CD4-positive, alpha-beta T cell treated with Interleukin-1 beta for 1 hour (primary cell): ENCODE measurements at places on chromosomes 5 and 9.
A peak's percentile ranks its signal among the peaks of the same experiment; 100 is the strongest.

DNA sequence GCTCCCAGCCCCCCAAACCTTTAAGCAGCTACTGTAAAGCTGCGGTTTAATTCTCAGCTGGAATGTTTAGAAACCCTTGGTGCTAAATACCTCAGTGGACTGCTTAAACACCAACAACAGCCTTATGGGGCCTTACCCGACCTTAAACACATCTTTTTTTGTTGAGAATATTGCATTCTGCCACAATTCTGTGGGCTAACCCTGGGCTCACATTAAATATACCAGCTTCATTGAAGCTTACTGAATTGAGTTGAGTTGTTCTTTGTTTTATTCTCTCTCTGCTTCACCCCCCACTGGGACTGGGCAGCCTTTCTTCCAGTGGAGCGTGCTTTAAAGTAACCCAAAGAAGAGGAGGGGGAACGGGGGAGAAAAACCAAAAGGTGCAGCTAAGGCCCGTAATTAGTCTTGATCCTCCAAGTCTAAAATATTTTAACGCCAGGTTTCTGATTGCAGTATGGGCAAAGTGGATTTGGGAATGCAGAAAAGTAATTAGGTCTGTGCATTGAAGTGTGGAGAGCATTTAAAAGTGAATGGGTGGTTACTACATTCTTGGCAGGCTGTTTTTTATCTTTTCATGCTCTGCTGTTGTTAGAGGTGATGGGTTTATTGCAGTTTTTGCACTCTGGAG lies 281.2 kb downstream of the NR2F1-AS1 start:
- DNase-seq = no peak

- DNase-seq = no peak
Measured at GRCh38 chr9:8569823-8570222, 770.2 kb upstream of the DMAC1 start.

- no peak for DNase-seq
Measured at GRCh38 chr9:109745335-109746283, 34.4 kb upstream of the PALM2AKAP2 start.

GRCh38 chr5:126454081-126454480 lies 30.9 kb downstream of the GRAMD2B start:
- no peak for DNase-seq

DNA sequence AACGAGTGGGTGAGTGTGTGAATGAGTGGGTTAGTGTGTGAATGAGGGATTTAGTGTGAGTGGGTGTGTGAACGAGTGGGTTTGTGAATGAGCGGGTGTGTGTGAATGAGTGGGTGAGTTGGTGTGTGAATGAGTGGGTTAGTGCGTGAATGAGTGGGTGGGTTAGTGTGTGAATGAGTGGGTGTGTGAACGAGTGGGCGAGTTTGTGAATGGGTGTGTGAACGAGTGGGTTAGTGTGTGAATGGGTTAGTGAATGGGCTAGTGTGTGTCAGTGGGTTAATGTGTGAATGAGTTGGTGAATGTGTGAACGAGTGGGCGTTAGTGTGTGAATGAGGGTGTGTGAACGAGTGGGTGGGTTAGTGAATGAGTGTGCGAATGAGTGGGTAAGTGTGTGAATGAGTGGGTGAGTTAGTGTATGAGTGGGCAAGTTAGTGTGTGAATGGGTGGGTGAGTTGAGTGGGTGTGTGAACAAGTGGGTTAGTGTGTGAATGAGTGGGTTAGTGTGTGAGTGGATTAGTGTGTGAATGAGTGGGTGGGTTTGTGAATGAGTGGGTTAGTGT lies 39.6 kb downstream of the NKD2 start:
- DNase-seq = no peak

DNA sequence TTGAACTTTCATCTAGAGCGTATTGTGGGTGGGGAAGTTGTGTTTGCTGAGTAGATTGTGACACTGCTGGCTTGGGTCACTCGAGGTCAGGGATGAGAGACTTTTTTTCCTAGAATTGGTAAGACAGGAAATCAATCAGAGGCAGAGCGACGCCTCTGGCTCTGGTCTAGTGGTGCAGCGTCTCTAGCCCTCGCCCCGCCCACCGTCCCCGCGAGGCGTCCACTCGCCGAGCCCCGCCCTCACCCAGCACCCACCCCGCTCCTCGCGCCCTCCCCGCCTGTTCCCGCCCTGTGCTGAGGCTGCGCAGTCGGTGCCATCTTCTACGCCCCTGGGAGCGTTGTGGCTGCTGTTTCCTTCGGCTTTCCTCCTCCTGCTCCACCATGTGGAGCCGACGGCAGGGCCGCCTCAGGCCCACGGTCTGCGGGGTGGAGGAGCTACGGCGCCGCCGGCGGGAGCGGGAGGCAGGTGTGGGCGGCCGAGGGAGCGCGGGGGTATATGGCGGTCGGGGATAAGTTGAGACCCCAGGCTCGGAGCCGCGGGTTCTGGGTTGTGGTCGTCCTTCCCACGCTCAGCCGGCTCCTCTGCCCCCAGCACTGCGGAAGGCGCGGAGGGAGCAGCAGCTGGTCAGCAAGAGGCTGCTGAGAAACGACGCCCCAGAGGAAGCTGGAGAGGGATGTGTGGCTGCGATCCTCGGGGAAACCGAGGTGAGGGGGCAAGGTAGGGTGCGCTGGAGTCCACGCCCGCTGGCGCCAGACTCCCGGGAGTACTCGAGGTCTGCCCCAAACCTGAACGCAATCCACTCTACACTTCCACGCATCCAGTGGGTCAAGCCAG lies at the start of gene TMCO6:
Gene TMCO6 (plus strand): TSS at position 304 of the 834 bp plus-strand sequence. CDS start 77 bp downstream, at position 381.
- peak; percentile 97 for DNase-seq
